ENCODE measurements at places on chromosomes 6 and 20.

DNA sequence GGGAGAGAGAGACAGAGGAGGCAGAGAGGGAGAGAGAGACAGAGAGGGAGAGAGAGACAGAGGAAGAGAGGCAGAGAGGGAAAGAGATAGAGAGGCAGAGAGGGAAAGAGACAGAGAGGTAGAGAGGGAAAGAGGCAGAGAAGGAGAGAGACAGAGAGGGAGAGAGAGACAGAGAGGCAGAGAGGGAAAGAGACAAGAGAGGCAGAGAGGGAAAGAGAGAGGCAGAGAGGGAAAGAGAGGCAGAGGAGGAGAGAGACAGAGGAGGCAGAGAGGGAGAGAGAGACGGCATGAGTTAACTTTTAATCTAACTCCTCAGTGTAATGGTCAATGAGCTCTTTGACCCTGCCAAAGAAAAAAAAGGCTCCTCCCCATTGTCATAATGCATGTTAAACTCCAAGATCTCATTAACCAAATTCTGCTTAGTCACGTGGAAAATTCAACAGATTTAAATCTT, 7.1 kb downstream of the ELOVL2 start:
- DNase-seq, result no peak

DNA sequence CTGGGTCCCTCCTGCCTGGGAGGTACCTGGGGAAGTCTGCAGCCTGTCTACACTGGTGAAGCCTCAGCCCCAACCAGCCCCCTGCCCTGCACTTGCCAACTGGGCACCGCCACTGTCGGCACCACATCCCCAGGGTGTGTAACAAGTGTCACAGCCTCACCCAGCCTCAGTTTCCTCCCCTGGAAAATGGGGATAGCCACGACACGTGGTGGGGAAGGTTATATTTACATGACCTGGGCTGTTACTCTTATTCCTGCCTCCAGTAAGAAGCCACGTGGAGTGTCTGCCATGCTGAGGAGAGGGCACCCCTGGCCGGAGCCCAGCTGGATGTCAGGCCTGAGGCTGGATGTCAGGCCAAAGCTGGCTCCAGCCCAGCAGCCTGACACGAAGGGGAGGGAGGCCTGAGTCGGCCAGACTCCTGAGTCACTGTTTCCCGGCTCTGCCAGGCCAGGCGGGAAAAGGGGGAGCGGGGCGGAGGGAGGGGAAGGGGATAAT, 44.9 kb downstream of the SNAI1 start:
- no peak for DNase-seq

GRCh38 chr6:125953502-125953875, 3.1 kb upstream of the HINT3 start:
- DNase-seq, result peak; percentile 85

GRCh38 chr20:42378826-42379225, 760.6 kb upstream of the CHD6 start:
- no peak for DNase-seq

DNA sequence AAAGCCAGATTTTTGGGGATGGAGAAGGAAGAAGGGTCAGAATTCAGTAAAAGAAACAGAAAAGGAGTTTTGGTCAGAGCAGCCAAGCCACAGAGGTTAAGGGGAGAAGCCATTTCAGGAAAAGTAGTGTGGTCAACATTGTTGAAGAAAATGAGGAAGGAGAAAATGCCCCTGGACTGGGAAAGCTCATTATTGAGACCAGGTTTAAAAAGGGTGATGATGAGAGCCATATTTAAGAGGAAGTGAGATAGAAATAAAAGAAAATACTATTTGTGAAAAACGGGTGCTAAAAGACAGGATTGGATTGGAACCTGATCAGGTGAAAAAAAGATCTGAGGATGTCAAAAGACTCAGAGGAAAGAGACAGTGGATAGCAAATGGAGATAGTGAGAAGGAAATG, 75.8 kb downstream of the CEP162 start:
- DNase-seq, result no peak

DNA sequence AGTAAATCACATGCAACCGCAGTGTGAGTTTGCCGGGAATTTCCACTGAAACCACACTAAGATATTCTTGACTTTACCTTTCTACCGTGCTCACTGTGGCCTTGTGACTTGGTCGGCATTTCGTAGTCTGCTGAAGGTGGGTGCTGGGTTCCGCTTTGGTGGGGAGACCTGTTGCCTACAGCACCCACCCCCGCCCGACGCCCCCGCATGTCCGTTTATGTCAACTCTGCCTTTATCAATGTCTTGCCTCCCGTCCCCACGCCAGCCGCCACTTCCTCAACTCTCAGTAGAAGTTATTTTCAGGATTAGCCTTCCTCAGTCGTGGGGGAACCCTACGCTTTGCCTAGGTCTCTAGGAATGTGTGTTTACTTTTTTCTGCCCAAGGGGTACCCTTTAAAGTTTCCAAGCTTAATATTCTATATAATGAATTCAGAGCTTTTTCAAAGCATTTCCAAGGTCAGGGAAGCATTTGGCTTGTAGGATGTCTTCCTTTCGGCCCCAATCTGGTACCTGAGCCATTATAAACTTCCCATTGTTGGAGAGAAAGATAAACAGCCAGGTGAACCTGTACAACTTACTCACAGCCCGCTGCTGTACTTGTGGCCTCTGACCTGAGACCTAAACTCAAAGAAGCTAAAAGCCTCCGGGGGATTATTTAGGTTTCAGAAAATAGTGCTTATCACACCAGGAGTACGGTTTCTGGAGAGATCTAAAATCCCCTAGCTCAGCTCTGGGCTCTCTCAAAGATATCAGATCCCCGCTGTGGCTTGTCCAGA, 54.2 kb downstream of the TBC1D7 start:
- no peak for DNase-seq

- no peak for DNase-seq
Observed at GRCh38 chr20:46164254-46164653, 46.1 kb downstream of the CD40 start.

- no peak for DNase-seq
Observed at GRCh38 chr6:33412140-33413009, 1.6 kb downstream of the PHF1 start.

- no peak for DNase-seq
Observed at GRCh38 chr6:31477521-31477920, 20.4 kb upstream of the MICB start.

- DNase-seq, result no peak
Observed at GRCh38 chr6:13496513-13497190, 9.3 kb upstream of the GFOD1 start.

DNA sequence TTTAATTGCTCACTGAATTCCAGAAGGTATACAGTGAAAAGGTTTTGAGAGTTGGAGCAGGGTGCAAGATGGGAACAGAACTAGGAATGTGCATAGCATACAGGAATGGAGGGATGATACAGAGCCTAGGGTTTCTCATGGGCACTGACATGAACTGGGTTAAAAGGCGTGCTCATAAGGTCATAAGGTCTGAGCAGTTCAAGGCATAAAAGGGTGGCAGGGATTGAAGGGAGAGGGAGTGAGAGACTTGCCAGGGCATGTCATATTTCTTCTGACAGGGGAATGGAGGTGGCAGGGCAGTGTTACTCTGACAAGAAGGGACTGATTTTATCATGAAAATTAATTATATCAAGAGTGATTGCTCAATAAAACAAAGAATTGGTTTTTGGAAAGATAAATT, 4.7 kb downstream of the MLIP start:
- DNase-seq, result no peak

Measured in SHP77 (cell line).